Activated T-helper 2 cell treated with anti-CD3 and anti-CD28 coated beads, Interferon-gamma antibody, Interleukin-2, Interleukin-4, amounts not matched to agents 10 μg/mL and 5 μg/mL and 100 μg/mL, durations not matched to agents 14 hours and 24 hours and 36 hours (primary cell): ENCODE measurements at places on chromosomes 7 and 10.

DNA sequence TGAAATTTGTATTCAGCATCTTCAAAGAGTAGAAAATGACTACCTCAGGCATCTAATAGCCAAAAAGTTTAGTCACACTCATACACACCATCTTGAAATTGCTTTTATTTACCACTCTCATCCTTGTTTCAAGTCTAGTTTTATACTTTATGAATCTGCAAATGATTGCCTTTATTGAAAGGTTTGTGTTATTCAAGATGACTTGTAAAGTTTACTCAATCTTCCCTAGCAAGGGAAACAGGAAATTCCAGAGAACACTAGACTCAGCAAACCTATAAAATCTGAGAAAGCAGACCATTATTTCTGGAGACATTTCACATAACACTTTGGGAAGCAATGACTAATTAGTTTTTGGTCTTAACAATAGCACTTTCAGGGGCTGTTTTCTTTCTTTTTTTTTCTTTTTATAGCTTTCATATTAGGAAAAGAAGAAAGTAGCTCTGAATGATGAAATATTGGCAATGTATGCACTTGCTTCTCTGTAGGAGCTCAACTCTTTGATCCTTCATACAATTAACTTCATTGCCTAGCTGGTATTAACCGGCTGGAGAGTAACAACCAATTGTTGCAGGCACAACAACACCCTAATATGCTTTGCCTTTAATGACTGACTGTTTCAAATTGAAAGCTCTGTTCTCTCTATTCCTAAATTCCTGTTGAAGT, 68.9 kb upstream of the HDAC9 start:
- no peaks in the 10 kb centered on the region for H3K27me3 ChIP-seq
- no peaks in the 10 kb centered on the region for H3K4me1 ChIP-seq
- no peak for DNase-seq
- no peak overlapping the region for H3K27ac ChIP-seq
- no peaks in the 10 kb centered on the region for H3K36me3 ChIP-seq

GRCh38 chr10:47282005-47282656, 17.9 kb upstream of the GDF10 start:
- DNase-seq: no peak
- no peaks in the 10 kb centered on the region for H3K27me3 ChIP-seq
- H3K27ac ChIP-seq: no peak overlapping the region
- no peak overlapping the region for H3K4me3 ChIP-seq
- peaks cover 26% of the 10 kb centered on the region for H3K4me1 ChIP-seq

- H3K27me3 ChIP-seq: peaks cover 9% of the 10 kb centered on the region
- H3K27ac ChIP-seq: no peak overlapping the region
- no peak for DNase-seq
- H3K4me3 ChIP-seq: no peak overlapping the region
Measured at GRCh38 chr10:69734797-69735468, 66.8 kb upstream of the COL13A1 start.

DNA sequence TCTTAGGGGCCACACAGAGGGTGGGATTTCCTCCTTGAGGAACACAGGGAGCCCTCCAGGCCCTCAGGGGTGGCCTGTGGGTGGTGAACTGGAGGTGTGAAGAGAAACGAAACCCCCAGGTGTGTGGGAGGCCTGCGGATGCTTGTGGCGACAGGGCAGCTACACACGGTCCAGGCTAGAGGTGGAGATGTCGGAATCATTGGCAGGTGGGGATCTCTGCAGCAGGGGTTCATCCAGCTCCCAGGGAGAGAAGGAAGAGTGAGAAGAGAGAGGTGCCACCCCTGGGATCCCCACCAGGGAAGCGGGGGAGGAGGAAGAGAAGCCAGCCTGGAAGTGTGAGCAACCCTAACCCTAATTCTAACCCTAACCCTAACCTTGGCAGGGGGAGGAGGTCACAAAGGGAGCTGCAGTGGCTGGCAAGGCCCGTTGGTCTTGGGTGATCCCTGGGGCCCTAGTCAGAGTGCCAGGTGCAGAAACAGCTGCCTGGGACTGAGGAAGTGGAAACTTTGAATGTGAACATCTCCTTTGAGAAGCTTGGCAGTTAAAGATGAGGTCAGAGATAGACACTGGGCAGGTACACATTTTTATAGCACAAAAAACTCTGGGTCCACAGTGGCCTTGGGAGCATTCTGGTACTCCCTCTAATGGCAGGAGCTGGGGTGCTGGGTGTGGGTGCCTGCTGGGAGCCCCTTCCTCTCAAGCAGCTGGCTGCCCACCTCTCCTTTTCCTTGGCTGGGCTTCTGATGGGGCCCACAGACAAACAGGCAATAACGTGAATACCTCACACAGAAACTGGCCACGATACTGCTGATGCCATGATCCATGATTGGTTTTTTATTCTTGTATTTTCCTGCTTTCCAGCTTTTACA, 6.8 kb upstream of the AEBP1 start:
- H3K36me3 ChIP-seq: no peaks in the 10 kb centered on the region
- H3K4me1 ChIP-seq: peaks cover 30% of the 10 kb centered on the region
- peak; percentile 48 for DNase-seq
- peak overlapping the region; percentile 84 for H3K27ac ChIP-seq
- H3K4me3 ChIP-seq: no peak overlapping the region
- H3K27me3 ChIP-seq: no peaks in the 10 kb centered on the region

- H3K27me3 ChIP-seq: no peaks in the 10 kb centered on the region
- no peak for DNase-seq
- no peaks in the 10 kb centered on the region for H3K36me3 ChIP-seq
- no peak overlapping the region for H3K27ac ChIP-seq
- H3K4me1 ChIP-seq: no peaks in the 10 kb centered on the region
Measured at GRCh38 chr10:35959252-35959651, 317.2 kb upstream of the FZD8 start.
